Panc1 (cell line): ENCODE measurements at places on chromosomes 2 and 18. TPM values are rescaled to one million over a fixed set of nuclear protein-coding genes. Genes with fewer than 3 reads are reported as not detected.

- DNase-seq = no peak
Observed at GRCh38 chr18:3830604-3831003, 380.6 kb downstream of the TGIF1 start.

DNA sequence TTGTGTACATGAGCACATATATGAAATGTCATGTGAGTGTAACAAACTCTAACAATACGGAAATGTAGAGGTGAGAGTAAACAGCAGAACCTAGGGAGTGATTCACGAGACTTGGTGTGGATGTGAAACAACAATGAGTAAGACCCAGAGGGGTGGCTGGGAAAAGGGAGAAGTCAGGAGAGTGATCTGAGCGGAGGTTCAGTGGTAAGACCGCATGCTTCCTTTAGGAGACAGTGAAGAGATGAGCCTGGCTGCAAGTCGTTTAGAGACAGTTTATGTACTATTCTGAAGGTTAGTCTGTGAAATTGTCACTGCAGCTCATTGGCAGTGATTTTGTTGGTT, 150.6 kb downstream of the PRPF40A start:
- no peak for DNase-seq

The SERPINB10 gene
- total RNA-seq = not detected

The GRHL1 gene
- 4.7 TPM for total RNA-seq

The CD8A gene
- total RNA-seq = 0.41 TPM

The ATG4B gene
- 84.2 TPM for total RNA-seq

The ALKAL2 gene
- total RNA-seq = not detected

The NMUR1 gene
- total RNA-seq = 0.28 TPM
